ENCODE measurements at places on chromosomes 2 and 18.

DNA sequence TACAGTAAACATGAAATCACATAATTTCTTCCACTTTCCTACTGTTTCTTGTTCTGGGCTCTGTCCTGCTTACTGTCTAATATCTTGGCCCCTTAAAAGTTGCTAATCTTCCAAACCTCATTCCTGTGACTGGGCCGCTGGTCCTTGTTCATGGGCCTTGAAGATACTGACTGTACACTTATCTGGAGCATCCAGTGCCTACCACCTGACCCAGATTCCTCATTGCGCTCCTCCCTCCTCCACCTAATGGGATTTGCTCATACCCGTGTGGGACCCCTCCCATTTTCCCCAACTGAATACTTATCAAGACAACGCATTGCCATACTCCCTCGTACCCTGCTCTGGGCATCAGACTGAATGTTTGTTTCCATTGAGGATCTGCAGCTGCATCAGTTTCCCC lies 6.1 kb upstream of the IL37 start:
- DNase-seq = no peak

DNA sequence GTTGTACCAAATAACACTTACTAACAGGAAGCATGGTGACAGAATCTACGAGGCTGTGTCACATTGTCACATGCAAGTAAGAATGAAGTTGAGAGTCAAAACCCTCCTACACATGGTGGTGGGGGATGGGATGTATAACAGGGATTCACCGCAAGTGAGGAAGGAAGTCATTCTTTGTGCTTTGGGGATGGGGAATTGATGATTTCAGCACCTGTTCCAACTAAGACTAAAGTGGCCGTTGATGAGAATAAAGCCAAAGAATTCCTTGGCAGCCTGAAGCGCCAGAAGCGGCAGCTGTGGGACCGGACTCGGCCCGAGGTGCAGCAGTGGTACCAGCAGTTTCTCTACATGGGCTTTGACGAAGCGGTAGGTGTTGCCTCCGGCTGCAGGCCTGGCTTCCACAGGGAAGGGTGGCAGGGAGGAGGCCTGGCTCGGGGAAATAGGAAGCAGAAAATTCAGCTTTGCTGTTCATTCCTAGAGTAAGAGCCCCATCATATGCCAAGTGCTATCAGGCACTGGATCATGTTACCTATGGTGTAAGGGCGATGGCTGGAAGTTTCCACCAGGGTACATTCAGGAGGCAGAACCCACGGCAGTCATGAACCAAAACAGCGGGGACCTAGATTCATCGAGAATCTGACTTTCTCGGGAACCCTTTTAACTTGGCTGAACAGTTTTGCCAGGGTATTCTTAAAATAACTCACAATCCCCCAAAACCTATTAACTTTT lies 120.3 kb downstream of the UXS1 start:
- no peak for DNase-seq

DNA sequence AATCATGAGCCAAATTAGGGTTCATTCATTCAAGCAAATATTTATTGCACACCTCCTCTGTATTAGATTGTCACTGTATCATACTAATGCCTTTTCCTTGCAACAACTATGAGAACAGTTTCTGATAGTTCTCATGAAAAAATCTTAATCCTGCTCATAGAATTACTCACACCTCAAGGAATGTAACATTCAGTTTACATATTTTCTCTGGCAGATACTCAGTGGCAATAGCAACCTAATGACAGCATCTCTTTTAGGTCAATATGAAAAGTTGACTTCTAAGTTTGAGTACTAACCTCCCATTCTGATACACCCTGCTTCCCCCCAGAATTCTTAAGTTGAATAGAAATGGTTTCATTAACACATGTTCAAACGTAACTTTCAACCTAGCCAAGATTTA lies 132.0 kb downstream of the VWC2L start:
- DNase-seq = no peak

DNA sequence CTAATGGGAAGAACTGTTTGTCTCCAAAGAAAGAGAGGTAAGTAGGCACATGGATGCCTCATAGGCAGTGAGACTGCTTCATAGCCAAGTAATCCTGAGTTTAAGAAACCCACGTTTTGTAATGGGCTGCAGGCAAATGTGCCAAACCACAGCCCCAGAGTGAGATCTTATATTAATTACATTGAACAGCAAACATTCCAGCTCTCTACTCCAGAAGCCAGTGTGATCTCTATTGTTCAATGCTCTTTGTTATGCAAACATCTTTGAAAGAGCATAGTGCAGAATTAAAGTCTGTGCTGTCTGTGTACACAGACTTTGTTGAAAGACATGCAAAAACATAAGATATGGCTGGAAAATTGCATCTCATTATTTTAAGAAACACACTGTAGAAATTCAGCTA lies 720.8 kb upstream of the REG3G start:
- DNase-seq = no peak

DNA sequence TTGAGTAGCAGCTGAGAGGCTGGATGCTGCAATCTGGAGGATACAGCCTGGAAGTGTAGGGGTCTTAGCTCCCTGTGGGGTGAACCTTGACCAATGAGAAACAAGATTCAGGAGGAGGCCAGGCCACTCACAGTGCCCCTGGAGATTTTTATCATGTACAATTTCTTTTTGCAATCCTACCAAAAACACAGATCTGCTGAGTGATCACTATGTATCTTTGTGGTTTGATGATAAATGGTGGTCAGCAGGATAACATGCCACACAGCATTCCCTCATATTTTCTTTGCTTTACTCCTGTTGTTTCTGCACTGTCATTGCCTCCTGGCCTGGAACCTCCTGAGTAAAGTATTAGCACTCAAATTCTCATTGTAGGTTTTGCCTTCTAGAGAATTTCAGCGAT lies 357.9 kb downstream of the THSD7B start:
- DNase-seq = no peak

- DNase-seq = no peak
Observed at GRCh38 chr2:15858466-15858865, 81.9 kb upstream of the MYCN start.

DNA sequence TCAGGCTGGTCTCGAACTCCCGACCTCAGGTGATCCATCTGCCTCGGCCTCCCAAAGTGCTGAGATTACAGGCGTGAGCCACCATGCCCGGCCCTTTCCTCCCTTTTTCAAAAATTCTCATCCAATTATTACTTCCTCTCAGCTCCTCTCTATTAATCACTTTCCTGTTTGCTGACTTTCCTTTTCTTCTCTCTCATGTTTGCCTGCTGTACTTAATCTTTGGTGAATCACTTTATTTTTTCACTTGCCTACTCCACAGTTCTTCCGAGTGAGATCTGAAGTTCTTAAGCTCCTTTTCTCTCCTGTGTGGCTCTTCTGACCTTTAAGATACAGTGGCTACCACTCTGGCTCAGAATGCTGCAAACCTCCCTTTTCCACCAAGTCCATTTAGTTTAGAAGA lies 126.3 kb upstream of the SERTAD2 start:
- DNase-seq = no peak

Data from left hindlimb (tissue), 1 donor.